ENCODE measurements at places on chromosomes 11 and 22.
A peak's percentile ranks its signal among the peaks of the same experiment; 100 is the strongest.

- DNase-seq, result no peak
- no peaks in the 10 kb centered on the region for H3K4me1 ChIP-seq
- no peak overlapping the region for H3K4me3 ChIP-seq
- no peaks in the 10 kb centered on the region for H3K27me3 ChIP-seq
- H3K27ac ChIP-seq, result no peak overlapping the region
Observed at GRCh38 chr11:60945295-60945667, 6.7 kb downstream of the SLC15A3 start.

DNA sequence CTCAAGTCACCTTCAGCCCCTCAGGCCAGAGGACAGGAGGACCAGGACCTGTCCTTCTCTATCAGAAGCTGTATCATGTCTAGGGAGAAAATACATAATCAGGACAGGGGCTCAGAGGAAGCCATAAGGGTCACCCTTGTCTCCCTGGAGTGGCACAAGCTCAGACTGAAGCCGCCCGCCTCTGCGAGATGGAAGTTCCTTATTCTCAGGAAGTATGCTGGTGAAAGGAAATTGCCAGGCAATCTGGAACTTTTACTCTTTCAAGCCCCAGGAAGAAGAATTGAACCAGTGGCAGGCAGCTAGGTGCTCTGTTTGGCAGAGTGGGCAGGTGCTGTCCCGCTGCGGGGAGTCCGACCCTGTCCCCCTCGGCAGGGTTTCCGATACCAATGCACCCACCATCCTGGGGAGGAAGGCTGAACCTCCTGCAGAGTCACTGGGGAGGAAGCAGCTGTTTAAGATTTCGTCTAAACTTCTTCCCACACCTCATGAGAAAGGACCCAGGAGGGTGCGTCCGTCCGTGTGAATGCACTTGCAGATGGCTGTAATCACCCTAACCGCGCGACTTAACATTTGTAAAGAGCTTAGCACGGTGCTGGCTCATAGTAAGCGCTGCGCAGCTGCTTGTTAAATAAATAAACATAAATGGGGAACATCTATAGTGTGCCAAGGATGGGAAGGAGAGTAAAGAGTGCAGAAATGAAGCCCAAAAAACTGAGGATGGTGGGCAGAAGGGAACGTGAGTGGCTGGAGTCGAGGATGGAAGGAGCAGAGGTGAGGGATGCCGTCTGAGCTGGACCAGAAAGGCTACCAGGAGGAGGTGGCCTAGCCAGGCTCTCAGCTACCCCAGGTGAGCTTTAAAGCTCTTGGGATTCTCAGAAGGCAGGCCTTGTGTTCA, 5.0 kb upstream of the ANO1 start:
- H3K4me1 ChIP-seq, result no peaks in the 10 kb centered on the region
- DNase-seq, result peak; percentile 60
- peak overlapping the region; percentile 89 for H3K27ac ChIP-seq
- H3K27me3 ChIP-seq, result no peaks in the 10 kb centered on the region

GRCh38 chr11:62925308-62925707, 4.1 kb upstream of the CHRM1 start:
- no peak overlapping the region for H3K27ac ChIP-seq
- peaks cover 4% of the 10 kb centered on the region for H3K4me1 ChIP-seq
- peaks cover 33% of the 10 kb centered on the region for H3K27me3 ChIP-seq

- no peaks in the 10 kb centered on the region for H3K36me3 ChIP-seq
- H3K4me3 ChIP-seq, result no peak overlapping the region
- H3K27ac ChIP-seq, result no peak overlapping the region
- no peak for DNase-seq
Observed at GRCh38 chr11:130178441-130179339, 19.1 kb downstream of the ST14 start.

GRCh38 chr11:117107701-117108590, 9.7 kb upstream of the SIK3 start:
- H3K4me1 ChIP-seq, result no peaks in the 10 kb centered on the region
- H3K27me3 ChIP-seq, result no peaks in the 10 kb centered on the region
- H3K4me3 ChIP-seq, result no peak overlapping the region
- no peaks in the 10 kb centered on the region for H3K36me3 ChIP-seq
- no peak overlapping the region for H3K27ac ChIP-seq
- no peak for DNase-seq

DNA sequence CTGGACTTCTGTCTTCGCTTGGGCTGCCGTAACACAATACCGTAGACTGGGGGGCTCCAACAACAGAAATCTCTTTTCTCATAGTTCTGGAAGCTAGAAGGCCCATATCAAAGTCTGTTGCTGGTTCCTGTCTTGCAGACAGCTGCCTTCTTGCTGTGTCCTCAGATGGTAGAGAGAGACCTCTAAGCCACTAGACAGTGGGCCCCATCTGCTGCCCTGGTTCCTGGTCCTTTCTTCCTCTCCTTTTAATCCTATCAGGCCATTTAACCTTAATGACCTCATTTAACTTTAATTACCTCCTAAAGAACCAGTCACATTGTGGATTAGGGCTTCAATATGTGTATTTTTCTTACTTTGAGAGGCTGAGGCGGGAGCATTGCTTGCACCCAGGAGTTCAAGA, 9.4 kb downstream of the CEP164 start:
- H3K4me3 ChIP-seq, result no peak overlapping the region
- no peak for DNase-seq
- H3K27me3 ChIP-seq, result no peaks in the 10 kb centered on the region
- peaks cover 46% of the 10 kb centered on the region for H3K36me3 ChIP-seq
- H3K4me1 ChIP-seq, result no peaks in the 10 kb centered on the region

GRCh38 chr11:96130061-96130620, 206.2 kb upstream of the MTMR2 start:
- no peaks in the 10 kb centered on the region for H3K27me3 ChIP-seq
- no peak for DNase-seq
- no peaks in the 10 kb centered on the region for H3K4me1 ChIP-seq
- no peaks in the 10 kb centered on the region for H3K36me3 ChIP-seq
- no peak overlapping the region for H3K27ac ChIP-seq
- no peak overlapping the region for H3K4me3 ChIP-seq

DNA sequence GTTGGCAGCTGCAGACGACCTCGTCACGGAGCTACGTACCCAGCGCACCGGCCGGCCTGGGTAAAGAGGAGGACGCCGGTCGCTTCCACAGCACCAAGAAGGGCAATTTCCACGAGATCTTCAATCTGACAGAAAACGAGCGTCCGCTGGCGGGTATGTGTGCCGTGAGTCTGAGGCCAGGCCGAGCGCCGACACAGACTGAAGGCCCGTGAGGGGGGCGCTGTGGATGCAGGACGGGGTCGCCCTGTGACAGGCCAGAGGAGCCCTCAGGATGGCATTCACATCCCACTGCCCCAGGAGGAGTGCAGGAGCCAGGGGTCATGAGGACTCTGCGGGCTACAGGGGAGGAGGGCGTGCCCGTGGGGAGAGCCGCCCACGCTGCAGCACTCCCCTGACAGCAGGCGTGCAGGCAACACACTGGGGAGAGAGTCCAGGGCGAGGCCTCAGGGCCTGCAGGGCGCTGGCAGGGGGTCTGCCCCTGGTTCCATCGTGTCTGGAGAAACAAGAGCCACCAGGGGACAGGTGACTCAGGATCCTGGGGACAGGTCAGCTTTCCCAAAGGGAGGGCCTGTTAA, 53.6 kb downstream of the GRAMD4 start:
- H3K4me3 ChIP-seq, result no peak overlapping the region
- DNase-seq, result no peak
- H3K27ac ChIP-seq, result no peak overlapping the region

- no peaks in the 10 kb centered on the region for H3K27me3 ChIP-seq
- no peaks in the 10 kb centered on the region for H3K4me1 ChIP-seq
- H3K36me3 ChIP-seq, result no peaks in the 10 kb centered on the region
- no peak overlapping the region for H3K4me3 ChIP-seq
- no peak overlapping the region for H3K27ac ChIP-seq
Observed at GRCh38 chr22:22075382-22076163, 93.0 kb upstream of the TOP3B start.

All from ascending aorta (tissue), 2 donors.